ENCODE measurements at places on chromosomes 16 and 17.

GRCh38 chr17:28485049-28485448 is 11.6 kb downstream of the SLC13A2 start:
- no peak for DNase-seq

- peak; percentile 45 for DNase-seq
Measured at GRCh38 chr16:81451753-81452680, 7.4 kb downstream of the CMIP start.

DNA sequence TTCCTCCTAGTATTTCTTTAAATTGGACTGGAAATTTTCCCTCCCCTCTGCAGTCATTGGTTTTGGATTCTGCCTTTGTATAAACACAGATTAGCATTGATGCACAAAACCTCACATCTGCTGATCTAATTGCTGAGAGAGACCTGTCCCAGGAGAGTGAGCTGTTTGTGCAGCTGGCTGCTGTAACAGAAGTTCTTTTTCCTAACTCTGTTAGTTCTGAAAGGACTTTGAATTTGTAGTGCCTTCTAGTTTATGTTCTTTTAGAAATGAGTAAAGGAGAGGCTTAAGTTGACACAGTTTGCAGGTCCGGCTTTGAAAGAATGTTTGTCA is 45.2 kb upstream of the KPNB1 start:
- no peak for DNase-seq

GRCh38 chr16:48352648-48353390 is 32.4 kb downstream of the SIAH1 start:
- DNase-seq, result no peak

GRCh38 chr17:9767432-9767991 is 23.9 kb downstream of the DHRS7C start:
- DNase-seq, result no peak

DNA sequence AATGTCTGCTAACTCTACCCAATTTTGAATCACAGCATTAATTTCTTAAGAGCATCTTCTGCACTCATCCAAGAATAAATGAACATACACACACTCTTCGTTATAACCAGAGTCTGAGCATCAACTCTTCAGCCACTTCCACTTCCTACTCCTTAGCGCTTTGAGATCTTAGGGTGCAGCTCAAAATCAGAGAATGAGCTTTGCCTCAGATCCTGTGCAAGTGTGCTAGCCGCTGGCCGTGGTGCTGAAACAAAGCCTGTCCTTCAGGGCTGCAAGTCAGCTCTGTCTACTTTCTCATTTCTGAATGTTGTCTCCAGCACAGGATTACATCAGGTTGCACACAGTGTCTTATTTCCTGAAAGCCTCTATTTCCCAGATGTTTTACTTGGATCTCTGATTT is 165.4 kb downstream of the AIPL1 start:
- peak; percentile 27 for DNase-seq

DNA sequence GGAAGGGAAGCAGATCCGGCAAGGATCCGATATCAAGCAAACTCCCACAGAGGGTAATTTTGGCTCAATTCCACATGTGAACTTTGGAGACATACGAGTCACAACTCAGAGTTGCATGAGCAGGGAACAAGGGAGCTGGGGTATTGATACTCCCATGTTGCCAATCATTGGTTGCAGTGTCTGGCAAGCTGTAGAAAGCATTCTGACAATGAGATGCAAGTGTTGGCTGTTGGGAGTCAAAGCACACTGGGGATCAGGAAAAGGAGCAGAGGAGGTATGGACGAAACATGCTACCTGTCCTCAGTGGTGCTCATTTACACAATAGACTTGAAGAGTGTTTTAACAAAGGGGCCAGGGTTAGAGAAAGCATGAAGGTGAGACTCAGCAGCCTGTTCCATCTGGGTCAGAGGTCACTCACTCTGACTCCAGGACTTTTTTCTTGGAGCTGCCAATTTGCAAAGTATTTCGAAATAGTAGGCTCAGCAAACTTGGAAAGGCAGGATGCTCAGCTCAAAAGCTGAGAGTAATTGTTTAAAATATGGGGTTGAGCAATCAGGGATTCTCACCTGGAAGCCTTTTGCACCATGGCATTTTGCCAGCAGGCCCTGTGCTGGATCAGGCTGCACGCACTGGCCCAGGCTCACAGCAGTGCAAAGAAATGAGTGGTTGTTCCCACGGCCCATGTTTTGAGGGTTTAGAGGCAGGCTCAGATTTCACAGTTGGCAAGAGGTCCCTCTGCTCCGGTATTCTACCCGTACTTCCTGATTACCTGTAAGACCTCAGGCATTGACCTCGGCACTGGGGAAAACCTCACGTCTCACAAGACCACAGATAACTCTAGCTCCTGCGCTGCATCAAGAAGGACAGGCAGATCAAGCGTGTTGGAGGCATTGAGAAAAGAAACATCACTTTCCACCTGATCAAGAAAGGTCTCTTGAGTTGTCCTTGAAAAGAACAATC is 17.6 kb upstream of the NKD1 start:
- DNase-seq, result no peak

- DNase-seq, result peak; percentile 74
Measured at GRCh38 chr16:71542377-71542776, 16.2 kb downstream of the CHST4 start.

DNA sequence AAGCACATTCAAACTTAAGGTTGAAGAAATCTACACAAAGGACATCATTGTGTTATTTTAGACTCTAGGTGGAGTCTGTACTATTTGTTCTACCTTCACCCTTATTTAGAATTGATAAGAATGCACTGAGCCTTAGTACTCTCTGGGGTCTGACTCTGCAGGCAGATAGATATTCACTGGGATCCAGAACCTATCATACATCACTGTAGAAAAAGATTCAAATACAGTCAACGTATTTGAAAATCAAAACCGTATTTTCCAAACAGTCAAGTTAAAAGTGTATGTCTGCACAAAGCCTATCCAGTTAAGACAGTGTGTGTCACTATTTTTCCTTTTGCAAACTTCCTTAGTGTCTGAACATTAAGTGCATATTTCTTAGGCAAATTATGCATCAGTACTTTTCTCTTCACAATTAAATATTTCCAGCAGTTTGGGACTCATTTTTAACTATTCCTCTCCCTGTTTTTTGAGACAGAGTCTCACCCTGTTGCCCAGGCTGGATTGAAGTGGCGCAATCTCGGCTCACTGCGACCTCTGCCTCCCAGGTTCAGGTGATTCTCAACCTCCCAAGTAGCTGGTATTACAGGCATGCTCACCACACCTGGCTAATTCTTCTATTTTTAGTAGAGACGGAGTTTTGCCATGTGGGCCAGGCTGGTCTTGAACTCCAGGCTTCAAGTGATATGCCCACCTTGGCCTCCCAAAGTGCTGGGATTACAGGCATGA is 22.3 kb downstream of the MOSMO start:
- no peak for DNase-seq

GRCh38 chr17:35011671-35012216 is 31.4 kb downstream of the LIG3 start:
- no peak for DNase-seq

DNA sequence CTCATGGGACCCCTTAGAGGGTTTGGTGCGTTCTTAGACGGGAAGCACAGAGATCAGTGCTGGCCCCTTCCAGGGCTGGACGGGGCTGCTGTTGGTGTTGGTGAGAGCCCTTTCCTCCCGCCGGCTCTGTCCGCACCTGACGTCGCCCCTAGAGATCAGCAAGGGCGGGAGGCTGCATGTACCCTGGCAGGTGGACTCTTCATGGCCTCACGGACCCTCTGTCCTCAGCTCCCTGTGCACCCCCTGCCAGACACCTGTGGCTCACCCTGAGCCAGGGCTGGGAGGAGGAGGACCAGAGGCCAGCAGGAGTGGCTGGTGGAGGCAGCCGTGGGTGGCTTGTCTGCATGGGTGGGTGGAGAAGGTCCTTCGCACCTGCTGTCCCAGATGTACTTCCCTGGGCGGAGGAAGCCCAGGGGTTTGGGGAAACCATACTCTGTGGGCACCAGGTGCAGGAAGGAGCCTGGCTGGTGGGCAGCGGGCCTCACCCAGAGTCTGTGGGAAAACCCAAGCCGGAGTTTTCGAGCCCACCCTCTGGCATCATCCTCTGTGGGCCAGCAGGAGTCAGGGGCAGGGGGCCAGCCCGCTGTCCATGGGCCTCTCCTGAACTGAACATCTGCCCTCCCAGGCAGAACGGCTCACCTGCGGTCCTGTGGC is 348.6 kb downstream of the SEC14L1 start:
- no peak for DNase-seq

DNA sequence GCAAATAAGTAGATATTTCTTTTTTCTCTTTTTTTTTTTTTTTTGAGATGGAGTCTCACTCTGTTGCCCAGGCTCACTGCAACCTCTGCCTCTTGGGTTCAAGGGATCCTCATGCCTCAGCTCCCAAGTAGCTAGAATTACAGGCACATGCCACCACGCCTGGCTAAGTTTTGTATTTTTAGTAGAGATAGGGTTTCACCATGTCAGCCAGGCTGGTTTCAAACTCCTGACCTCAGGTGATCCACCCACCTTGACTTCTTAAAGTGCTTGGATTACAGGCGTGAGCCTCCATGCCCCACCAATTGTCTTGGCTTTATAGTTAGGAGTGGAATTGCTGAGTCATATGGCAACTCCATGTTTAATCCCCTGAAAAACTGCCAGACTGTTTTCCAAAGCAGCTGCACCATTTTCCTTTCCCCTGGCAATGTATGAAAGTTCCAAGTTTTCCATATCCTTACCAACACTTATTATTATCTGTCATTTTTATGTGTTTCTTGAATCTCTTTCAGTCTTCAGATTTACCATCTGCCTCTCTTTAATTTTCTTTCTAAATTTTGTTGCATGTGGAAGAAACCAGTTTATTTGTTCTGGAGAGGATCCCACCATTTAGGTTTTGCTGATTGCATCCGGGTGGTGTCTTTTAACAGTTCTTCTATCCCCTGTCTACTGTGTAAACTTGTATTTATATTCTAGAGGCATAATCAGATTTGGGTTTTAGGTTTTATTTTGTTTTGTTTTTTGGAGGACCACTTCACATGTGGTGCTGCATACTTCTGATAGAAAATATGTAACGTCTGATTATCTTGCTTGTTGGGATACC is 9.9 kb upstream of the CES3 start:
- DNase-seq, result no peak

DNA sequence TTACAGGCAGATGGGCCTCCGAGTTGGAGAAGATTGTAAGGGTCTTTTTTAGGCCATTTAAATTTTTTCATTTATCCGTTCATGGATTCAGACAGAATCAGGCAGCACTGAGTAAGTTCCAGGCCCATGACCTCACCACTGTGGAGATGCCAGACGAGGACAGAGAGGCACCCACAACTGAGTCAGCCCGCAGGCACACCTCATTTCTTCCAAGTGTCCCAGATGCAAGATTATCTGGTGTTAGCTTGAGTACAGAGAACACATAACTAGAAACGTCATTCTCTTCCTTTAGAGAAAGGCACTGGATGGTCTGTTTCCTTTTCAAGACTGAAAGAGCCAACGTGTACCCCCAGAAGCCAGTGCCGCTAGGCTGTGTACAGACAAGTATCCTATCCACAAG is 16.9 kb downstream of the CLEC16A start:
- no peak for DNase-seq

GRCh38 chr16:29204806-29205135 is 201.7 kb downstream of the NPIPB11 start:
- no peak for DNase-seq

DNA sequence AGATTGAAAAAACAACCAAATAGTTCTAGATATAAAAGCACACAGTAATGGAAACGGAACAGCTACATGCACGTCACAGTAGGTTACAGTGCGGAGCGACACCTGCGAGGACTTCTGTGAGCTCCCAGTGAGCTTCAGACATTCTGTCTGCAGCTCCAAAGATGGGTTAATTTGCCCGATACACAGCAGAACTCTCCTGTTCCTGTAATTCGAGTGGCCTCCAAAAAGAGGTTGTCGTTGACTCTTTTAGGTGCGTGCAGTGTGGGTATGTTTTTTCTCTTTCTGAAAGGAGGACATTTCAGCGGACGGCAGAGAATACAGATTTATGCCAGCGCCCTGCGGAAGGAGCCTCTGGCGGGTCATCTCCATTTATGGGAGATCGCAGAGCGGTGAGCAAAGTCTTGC is 2.9 kb downstream of the OR1F1 start:
- no peak for DNase-seq

DNA sequence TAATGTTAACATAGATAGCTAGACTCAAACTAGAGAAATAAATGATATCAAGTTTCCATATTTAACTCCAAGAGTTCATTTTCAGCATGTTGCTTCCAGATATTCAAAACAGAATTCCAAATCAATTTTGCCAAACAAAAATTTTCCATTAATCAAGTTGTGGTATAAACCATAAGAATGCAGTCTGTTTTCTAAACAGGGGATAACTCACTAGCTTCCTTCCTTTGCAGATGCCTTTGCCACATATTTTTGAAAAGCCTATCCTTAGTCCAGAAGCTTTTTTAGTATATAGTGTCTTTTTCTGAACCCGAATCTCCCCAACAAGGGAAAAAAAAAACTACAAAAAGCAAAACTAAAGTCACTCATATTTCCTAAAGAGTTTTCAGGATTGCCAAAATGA is 61.5 kb downstream of the HELZ start:
- no peak for DNase-seq

GRCh38 chr16:76970087-76970744 is 220.8 kb upstream of the MON1B start:
- no peak for DNase-seq

DNA sequence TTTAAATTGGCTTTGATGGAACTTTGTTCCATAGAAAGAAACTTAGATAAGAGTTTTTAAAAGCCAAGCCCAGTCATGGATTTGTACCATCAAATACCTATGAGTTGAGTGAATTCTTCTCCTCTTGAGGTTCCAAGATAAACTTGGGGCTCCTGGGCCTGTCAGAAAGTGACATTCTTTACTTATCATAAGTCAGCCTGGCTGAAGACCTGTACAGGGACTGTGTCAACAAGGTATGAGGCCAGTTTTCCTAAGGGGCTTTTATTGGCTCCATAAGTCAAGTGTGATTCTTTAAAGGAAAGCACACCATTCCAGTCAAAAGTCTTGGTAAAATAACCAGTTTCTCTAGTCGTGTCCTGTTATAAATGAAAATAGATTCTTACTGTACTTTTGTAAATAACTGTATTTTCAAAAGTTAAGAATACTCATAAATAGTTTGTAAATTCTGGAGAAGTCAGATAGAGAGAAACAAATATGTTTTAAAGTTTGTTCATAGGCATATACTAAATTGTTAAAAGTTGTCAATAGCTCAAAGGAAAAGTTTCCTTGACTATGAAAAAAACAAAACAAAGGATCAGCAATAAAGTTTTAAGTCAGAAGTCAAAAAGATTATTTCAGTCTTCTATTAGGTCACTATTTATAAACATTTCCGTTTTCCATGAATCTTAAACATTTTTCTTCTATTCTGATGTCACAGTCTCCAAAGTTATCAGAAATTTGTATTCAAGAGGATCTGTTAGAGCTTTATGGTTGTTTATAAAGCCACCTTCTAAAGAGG is 22.5 kb upstream of the MYO1D start:
- DNase-seq, result no peak
